Kidney (tissue), 22 donors: ENCODE measurements at places on chromosomes 2 and 18. TPM values are rescaled to one million over a fixed set of nuclear protein-coding genes. Genes with fewer than 3 reads are reported as not detected.

- no peak for DNase-seq
These were observed 176.7 kb upstream of the CDH19 start for GRCh38 chr18:66780609-66781008.

The SPHKAP gene
- not detected for polyA plus RNA-seq

GRCh38 chr2:207165121-207166038 lies at the start of gene KLF7:
TSS of gene KLF7 (minus strand) at chr2:207165948. CDS start at chr2:207165568, 380 bp downstream.
- DNase-seq, result peak; percentile 60

DNA sequence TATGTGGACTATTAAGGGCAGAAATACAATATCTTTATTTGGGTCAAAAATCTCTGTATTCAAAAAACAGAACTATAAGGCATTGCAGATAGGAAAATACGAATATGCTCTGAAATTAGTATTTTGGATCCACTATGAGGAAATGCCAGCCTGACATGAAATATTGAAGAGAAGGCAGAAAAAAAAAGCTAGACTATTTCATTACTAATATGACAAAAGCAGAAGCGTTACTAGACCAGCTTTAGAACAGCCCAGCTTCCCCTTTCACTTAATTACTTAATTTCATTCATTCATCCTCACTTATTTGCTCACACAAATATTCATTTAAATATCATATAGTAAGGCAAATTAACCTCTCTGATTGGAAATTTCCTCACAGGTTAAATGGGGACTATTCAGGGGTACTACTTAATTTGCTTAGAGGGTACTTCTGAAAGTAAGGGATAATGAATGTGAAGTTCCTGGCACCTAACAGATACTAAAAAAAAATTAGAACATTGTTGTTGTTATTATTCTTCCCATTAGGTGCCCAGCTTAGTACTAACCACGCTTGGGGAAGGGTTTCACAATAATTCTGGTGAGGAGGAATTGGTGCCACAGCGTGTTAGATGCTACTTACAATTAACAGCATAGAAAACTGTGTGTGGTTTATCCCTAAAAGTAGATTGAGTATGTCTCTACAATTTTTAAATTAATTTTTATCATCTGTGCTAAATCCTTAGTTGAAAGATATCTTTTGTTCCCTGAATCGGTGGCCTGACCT lies 71.1 kb upstream of the CTLA4 start:
- DNase-seq, result no peak

DNA sequence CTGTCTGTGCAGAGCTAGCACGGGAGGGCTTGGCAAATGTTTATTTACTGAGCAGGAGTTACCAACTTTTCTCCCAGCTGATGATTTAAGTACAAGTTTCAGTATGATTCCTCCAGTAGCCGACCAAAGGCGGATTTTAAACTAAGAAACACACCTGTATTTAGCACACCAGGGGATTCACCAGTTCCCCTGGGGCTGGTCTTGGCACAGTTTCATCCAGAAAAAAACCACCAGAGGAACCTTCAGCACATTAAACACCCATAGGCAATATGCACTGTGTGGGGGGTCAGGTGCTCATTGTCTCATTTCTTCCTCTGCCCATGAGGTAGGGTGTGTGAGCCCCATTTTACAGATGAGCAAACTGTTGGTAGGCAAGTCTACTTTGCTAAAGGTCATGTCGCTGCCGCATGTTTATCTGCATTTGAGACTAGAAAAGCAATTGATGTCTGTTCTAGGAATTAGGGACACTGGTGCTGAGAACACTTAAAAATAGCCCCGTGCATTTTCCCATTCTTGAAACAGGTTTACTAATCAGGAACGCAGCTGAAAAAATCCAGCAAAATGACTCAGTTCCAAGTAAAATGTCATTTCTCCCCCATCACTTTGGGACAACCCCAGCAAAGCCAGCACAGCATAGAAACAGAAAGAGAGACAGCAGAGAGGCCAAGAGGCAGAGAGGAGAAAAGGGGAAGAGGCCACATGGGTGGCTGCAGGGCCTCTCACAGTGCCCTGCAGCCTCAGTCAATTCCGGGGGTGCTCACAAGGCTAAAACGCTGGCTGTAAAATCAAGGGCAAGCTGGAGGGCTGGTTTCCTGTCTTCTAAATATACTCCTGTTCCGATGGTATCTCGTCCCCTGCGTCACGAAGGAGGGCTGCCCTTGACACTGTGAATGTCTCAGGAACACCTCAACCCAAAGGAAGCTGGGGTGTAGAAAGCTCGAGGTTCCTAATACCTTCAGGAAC lies 166.8 kb upstream of the ID2 start:
- no peak for DNase-seq

DNA sequence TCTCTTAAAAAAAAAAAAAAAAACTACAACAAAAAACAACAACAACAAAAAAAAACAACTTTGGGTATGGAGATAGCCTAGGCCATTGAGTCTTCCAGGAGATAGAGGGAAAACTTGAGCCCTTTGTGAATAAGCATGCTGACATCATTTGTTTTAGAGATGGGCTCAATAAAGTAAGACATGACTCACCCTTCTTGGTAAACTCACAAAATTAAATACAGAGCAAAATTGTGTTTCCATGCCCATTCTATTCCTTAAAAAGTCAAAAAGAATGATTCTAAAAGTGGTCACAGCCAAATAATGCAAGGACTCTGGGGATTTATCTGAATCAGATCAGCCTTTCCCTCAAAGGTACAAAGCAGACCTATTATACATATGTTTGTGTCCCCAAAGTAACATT lies 117.4 kb downstream of the ETAA1 start:
- DNase-seq, result no peak

DNA sequence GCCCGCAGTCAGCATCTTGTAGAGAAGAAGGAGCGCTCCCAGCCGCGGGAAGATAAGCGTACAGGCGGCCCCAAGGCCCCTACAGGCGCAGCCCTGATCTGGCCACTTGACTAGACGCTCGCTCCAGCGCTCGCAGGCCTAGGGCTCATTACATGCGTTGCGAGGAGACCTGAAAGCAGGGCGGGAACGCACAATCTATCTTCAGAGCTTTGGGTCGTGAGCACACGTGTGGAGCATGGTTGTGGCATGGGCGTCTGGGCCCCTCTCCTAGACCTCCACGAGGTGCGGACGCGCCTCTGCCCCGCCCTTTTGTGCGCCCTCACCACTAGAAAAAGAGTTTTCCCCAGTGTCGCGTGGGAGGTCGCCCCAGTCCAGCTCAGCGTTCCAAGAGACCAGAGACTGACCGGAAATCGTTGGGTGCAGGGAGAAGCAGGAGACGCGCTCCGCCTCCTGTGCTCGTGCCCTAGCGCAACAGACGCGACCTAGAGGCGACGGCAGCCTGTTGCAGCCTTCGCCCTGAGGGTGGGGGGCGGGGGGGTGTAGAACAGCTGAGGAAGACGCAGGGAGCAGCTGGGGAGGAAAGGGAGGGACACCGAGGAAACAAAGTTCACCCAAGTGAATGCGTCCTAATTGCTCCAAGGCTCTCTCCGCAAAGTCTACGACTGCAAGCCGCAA lies 12.6 kb downstream of the NR4A2 start:
- DNase-seq, result peak; percentile 83

DNA sequence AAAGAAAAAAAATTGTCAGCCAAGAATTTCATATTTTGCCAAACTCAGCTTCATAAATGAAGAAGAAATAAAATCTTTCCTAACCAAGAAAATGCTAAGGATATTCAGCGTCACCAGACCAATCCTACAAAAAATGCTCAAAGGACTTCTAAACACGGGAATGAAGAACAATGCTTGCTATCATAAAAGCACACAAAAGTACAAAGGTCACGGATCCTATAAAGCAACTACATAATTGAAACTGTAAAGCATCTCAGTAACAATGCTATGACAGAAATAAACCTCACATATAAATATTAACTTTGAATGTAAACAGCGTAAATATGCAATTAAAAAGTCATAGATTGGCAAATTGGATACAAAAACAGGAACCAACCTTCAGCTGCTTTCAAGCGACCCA lies 1314.6 kb upstream of the GYPC start:
- no peak for DNase-seq

- DNase-seq, result no peak
These were observed 210.3 kb upstream of the GCFC2 start for GRCh38 chr2:75920859-75921551.

The KCTD1 gene
- polyA plus RNA-seq, result 48.5 TPM

DNA sequence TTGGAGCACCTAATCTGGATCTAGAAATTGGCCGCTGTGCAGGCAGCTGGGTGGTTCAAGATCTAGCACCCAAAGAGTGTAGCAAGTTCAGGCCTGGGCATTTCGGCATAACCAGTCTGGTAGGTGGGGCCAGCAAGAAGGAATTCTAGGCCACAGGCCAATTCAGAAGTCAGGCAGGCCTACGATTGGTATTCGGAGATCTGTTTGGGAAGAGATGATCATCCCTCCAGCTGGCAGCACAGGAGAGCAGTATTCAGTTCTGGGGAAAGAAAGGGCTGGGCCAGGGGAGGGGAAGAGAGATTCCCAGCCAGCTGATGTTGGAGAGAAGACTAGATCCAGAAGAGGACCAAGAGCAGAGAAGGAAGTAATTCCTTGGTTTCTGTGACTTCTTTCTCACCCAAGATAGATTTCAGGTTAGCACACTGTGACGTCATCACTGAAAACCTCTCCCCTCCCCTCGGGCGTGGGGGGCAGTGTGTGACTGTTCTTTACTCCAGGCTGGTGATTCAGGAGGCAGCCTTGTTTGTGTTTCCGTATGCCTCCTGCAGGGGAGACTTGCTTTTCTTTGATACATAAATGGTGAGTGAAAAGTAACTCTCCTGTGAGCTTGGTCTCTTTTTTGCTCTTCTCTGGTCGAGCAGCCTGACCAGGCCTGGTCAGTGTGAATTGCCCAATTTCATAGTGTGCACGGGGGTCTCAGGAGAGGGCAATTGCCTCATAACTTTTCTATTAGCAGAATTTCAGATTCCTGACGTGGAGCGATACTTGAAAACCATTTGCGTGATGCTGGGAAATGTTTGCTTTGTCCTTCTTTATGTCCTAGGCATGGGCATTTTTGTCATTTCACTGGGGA lies 61.1 kb downstream of the MEIS1 start:
- DNase-seq, result peak; percentile 70

DNA sequence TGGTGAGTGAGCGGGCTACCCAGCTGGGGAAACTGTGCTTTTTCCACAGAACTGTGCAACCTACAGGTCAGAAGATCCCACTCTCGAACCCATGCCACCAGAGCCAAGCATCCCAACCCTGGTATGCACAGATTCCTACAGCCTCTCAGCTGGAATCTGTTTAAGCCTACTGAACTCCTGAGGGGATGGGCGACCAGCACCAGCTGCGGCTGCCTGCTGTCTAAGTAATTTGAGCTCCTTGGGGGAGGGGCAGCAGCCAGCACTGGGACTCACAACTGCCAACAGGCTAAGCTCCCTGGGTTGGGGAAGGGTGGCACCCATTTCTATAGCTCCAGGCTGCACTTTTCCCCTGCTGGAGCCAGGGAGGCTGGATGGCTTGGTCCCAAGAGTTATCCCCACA lies 11.8 kb downstream of the CYP27C1 start:
- DNase-seq, result peak; percentile 81

- no peak for DNase-seq
These were observed 62.8 kb upstream of the DTNA start for GRCh38 chr18:34647251-34647650.

DNA sequence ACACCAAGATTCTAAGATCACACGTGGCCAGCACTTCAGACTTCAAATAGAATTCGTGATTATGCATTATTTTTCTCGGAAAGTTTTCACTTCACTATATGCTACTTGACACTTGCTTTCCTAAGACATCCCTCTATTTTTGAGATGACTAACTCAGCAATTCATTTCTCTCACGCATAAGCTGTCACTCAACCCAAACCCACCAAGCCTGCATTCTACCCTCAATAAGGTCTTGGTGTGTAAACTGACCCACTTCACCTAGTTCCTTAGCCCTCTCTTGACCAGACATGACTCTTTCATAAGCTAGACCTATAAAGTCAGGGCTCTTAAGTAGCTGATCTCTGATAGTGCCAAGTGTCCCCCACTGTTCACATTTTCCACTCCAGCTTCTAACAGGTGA lies 11.7 kb downstream of the CKAP2L start:
- DNase-seq, result no peak

DNA sequence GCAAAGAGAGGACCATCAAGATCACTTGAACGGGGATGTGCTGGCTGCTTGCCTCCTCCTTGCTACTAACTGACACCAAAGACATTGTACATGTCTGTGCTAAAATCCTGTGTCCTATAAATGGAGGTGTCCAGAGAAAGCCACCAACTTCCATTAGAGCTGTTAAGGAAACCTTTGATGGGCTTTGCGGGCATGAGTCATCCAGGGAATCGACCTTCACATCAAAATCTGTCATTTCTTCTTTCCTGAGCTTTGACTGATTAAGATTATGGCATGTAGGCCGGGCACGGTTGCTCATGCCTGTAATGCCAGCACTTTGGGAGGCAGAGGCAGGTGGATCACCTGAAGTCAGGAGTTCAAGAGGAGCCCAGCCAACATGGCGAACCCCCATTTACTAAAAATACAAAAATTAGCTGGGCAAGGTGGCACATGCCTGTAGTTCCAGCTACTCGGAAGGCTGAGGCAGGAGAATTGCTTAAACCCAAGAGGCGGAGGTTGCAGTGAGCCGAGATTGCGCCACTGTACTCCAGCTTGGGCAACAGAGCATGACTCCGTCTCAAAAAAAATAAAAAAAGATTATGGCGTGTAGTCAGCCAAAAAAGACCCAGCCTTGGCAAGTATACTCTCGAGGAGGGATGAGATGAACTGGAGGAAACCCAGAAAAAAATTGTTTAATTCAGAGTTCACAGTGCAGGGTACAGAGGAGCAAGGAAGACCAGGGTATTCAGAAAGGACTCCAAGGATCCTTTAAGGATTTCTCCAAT lies 115.8 kb downstream of the CABLES1 start:
- no peak for DNase-seq

The SAG gene
- polyA plus RNA-seq, result not detected

The SP140 gene
- 0.52 TPM for polyA plus RNA-seq

The PTH2R gene
- polyA plus RNA-seq, result 11.0 TPM
